ENCODE measurements at places on chromosomes 6 and 20.

DNA sequence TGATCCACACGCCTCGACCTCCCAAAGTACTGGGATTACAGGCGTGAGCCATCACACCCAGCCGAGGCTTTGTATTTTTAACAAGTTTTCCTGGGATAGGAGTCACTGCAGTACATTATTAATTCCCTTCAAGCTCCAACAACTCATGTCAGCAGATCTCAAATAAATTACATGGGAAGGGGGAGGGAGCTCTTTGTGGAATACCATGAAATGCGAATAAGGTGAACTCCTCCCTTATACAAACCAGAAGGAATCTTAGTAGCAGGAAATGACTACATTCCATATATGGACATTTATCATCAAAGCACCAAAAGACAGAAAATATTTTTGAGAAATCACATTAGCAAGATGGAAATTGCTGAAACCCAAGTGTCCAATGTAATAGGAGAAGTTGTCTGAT, 2.9 kb downstream of the GSS start:
- no peak for DNase-seq

GRCh38 chr20:25193843-25194242, 1.7 kb upstream of the ENTPD6 start:
- DNase-seq: no peak

GRCh38 chr6:29626948-29627754, 5.8 kb downstream of the GABBR1 start:
- no peak for DNase-seq

GRCh38 chr6:147821295-147821897, 312.9 kb downstream of the SAMD5 start:
- DNase-seq: no peak

- DNase-seq: no peak
These were observed 618.4 kb downstream of the MMUT start for GRCh38 chr6:48844696-48845095.

DNA sequence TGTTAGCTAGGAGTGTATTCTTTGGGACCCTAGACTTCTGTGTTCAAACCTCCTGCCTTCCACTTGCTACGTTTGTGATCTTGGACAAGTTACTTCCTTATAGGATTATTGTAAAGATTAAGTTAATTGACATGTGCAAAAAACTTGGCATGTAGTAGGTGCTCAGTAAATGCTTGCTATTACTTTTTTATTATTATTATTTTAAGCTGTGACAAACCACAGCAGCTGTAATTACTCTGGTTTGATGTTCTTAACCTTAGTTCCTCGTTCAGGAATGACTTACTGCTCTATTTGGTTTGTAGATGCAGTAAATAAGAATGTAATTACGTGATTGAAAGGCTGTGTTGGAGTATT, 3.2 kb downstream of the ARFGEF2 start:
- no peak for DNase-seq

DNA sequence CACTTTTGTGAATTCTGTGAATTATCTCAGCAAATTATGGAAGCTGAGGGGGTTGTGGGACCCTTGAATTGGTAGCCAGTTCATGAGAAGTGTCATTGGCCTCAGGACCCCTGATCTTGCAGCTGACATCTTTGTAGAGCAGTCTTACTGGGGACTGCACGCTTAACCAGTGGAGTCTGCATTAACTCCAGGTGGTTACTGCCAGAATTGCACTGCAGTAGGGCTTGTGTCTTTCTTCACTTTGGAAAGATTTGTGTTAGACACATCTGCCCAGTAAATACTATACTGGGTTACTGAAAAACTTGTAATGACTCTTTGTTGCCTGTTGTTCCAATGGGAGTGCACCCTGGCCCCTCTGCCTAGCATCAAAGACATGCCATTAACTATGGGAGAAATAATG, 21.2 kb upstream of the CDKN1A start:
- DNase-seq: no peak

DNA sequence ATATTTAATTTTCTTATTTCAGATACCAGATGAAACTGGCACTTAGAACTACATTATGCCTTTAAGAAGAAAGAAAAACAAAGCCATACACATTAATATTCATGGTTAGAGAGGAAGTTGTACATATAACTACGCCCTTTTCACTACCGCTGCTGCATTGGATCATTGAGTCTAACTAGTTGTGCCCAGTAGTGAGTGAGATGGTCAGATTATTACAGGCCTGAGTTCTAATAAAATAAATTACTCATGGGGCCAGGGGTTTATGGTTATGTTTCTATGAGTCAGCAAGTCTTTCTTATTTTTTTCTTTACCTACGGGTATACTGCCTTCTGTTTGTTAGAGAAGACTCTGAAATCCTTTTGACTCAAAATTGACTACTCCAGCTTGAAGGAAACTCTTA, 11.5 kb downstream of the RIOK1 start:
- no peak for DNase-seq

- DNase-seq: no peak
These were observed 16.7 kb downstream of the MAP7 start for GRCh38 chr6:136533487-136533886.

DNA sequence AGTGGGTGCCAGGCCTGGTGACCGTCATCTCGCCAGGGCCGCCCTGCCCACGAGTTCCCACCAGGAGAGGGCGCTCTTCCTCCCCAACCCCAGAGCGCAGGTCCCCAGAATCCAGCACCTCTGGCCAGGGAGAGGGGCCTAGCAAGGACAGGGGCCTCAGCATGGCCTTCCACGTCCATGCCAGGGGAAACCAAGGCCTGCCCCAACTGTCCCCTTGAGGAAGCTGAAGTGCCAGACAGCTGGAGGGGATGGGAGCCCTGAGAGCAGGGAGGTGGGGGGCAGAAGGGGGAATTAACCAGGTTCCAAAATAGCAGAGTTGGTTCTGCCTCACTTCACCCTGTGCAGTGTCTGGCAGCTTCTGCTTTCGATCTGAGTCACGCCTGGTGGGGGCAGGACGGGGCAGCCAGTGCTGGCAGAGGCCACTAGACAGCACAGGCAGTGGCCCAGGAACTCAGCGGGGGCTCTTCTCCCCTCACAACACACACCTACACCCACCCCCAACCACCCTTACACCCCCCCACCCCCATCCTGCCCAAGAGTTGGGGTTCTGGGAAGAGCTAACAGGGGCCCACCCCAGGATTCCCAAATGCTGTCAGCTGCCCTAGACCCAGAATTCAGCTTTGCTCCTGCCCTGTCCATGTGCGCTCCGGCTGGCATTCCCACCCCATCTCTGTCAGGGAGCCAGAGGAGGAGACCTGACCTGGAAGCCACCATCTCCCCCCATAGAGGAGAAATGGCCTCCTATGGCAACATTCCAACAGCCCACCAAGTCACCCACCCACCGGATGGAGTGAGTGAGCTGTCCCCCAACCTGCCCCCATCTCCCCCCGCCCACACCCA, 29.2 kb downstream of the TFEB start:
- DNase-seq: peak; percentile 77

GRCh38 chr6:99743647-99744046, 137.0 kb downstream of the PRDM13 start:
- DNase-seq: no peak

GRCh38 chr6:138647006-138647405, 126.6 kb upstream of the CCDC28A start:
- DNase-seq: no peak

DNA sequence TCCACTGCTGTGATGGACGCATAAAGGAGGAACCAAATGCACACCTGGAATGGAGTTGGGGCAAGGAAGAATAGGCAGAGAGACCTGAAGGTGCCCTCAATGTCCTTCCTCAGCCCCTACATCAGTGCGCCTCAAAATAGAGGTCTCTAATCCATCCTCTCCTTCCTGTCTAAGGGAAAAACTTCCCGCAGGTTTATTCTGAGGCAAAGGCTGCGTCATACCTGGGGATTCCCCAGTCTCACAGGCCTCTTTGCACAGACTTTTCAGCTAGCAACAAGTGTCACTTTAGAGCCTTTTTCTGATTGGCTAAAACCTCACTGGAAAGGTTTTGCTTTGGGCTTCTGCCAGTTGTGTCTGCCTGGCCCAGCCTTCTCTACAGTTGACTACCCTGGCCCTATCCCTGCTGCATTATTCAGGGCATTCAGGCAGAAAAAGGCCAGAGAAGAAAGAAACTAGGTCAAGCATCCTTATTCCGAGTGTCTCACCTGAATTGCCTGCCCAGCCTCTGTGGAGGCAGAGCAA, 1.8 kb upstream of the HLA-DQB1 start:
- DNase-seq: peak; percentile 22

GRCh38 chr20:10065154-10065833, 30.5 kb downstream of the ANKEF1 start:
- DNase-seq: no peak

DNA sequence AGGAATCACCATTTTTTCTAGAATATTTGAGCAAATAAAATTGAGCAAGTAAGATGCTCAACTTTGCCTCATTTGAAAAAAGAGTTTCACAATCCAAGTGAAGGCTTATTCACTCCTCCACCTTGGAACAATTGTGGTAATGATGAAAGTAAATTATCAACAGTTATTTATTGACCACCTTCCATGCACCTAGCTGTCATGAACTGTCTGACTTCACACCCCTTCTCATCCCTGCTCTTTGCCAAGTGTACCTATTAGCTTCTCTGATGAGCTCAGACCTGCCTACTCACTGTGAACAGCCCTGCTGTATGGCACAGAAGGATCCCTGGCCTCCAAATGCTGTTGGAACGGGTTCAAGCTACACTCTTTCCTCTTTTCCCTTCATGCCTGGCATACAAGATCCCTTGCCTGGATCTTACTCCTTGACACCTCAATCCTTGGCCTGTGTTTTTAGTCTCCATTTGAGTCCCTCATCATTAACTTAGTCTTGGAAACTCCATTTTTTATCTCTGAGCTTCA, 99.0 kb upstream of the PREP start:
- no peak for DNase-seq

- no peak for DNase-seq
These were observed 910.7 kb downstream of the TFAP2A start for GRCh38 chr6:9504191-9504590.

DNA sequence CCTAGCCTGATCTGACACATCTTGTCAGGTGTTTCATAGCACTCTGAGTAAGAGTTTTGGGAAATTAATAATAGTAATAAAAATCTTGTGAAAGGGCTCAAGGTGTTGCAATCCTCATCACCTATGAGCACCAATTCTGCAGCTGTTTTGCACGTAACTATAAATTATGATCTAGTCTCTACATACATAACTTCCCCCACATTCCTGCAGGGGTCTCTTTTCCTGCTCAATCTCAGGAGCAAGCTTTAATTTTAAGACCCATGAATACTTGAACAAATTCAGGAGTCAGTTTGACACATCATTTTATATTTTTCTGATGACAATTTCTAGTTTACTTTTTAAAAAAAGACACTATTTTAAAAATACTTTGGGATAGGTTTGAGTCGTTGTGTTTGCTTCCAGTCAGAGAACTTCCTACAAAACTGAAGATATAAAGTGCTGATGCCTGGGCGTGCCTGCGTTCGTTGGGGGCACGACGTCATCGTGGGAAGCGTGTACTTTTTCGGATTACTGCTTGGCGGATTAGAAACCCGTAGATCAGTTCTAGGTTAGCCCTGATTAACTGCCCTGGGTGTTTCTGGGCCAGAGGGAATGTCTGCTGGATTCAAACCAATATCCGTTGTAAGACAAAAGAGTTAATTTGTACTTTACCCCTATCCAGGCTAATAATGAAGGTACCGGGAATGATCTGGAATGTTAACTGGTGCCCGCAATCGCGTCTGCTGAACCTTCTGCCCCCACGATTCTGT, 1.0 kb upstream of the E2F3 start:
- peak; percentile 43 for DNase-seq

DNA sequence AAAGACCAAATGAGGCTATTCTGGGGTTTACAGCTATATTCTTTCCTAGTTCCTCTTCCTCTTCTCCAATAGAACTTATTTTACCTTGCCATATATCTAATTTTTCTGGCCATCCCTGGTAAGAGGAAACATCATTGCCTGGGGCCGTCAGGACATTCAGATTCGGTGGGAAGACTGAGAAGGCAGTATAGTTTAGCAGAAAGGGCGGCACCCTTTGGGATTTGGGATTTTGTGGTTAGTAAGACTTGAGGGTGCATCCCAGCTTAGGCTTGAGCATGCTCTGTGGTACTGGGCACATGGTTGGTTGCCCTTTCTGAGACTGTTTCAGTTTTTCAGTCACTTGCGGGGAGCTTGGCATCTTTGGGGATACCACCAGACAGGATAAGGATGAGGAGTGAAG, 21.1 kb downstream of the SCUBE3 start:
- no peak for DNase-seq

DNA sequence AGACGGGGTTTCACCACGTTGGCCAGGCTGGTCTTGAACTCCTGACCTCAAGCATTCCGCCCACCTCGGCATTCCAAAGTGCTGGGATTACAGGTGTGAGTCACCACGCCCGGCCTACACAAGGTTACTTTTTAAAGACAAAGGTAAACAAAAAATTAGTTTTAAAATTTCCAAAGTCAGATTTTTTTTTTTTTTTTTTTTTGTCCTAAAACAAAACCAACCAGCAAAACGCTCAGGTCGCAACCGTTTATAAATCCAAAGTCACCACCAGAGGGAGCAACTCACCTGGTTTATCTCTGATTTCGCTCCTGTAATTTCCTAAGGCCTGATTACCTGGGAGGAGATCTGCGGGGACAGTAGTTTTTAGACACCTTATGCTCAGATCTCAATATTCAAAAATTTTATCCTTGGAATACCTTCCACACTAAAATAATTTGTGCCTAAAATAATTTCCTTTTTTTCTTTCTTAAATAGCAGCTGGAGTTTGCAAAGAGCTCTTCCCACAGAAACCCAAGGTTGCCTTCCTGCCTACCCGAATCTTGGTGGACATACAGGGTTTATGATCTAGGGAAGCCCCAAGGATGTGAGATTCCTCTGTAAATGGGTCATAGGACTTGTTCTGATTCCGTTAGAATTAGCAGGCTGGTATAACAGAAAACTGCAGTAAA, 19.8 kb upstream of the TREM1 start:
- DNase-seq: peak; percentile 54

DNA sequence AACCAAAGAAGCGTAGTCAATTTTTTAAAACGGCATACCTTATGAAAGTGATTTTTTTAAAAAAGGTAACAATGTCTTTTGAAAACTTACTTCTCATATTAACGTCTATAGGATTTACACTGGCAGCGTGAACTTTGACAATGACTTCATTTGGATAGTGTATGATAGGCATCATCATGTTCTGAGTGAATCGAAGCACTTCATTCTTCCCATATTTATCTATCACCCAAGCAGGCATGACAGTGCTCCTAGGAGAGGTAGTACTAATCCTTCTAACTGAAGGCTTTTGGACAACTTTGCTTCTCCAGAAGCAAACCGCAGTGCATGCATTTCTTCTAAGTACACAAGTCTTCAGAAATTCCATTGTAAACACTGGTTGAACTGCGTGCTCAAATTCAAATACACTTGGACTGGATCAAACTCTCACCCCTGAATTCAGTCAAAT, 618 bp downstream of the RTN4IP1 start:
- DNase-seq: no peak

- no peak for DNase-seq
These were observed 60.2 kb downstream of the F13A1 start for GRCh38 chr6:6260196-6260722.

GRCh38 chr6:100691972-100692371, 189.2 kb downstream of the ASCC3 start:
- no peak for DNase-seq

- no peak for DNase-seq
These were observed 20.9 kb downstream of the FAM8A1 start for GRCh38 chr6:17621003-17621402.

Measured in stimulated activated CD4-positive, alpha-beta T cell treated with anti-CD3 and anti-CD28 coated beads, Interleukin-2, amount 100 ng/mL, for 24 hours (primary cell).